ENCODE measurements at places on chromosomes 1 and 21.

- DNase-seq: no peak
Observed at GRCh38 chr1:67840449-67840848, 7.2 kb upstream of the GNG12 start.

GRCh38 chr1:228197555-228198147 lies 10.2 kb upstream of the OBSCN start:
- no peak for DNase-seq

DNA sequence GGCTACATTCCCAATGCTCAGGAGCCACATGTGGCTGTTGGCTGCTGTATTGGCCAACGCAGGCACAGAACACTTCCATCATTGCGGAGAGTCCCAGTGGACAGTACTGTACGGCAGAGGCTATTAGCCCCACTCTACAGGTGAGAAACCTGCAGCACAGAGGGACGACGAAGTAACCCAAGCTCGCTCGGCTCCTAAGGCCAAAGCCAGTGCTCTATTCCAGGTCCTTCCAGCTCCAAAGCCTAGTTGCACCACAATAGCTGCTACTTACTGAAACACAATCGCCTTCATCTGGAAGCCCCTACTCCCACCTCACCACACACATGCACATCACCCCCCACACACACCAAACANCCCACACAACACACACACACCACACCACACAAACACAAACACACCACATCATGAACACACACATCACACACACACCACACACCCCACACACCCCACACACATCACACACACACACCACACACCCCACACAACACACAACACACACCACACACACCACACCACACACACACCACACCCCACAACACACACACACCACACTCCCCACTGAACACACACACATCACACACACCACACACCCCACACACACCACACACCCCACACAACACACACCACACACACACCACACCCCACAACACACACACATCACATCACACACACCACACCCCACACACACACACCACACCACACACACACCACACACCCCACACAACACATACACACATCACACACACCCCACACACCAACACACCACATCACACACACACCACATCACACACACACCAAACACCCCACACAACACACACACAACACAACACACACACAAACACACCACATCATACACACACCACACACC lies 3.2 kb downstream of the LYPD8 start:
- no peak for DNase-seq

GRCh38 chr1:37448691-37449417 lies 25.5 kb upstream of the ZC3H12A start:
- DNase-seq: peak; percentile 13

GRCh38 chr1:3135744-3136455 lies 66.9 kb downstream of the PRDM16 start:
- DNase-seq: no peak

DNA sequence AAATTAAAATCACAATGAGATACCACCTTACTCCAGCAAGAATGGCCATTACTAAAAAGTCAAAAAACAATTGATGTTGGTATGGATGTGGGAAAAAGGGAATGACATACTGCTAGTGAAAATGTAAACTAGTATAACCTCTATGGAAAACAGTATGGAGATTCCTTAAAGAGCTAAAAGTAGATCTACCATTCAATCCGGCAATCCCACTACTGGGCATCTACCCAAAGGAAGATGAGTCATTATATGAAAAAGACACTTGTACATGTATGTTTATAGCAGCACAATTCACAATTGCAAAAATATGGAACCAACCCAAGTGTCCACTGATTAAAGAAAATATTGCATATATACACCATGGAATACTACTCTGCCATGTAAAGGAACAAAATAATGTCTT lies 37.2 kb downstream of the SUSD4 start:
- DNase-seq: no peak

DNA sequence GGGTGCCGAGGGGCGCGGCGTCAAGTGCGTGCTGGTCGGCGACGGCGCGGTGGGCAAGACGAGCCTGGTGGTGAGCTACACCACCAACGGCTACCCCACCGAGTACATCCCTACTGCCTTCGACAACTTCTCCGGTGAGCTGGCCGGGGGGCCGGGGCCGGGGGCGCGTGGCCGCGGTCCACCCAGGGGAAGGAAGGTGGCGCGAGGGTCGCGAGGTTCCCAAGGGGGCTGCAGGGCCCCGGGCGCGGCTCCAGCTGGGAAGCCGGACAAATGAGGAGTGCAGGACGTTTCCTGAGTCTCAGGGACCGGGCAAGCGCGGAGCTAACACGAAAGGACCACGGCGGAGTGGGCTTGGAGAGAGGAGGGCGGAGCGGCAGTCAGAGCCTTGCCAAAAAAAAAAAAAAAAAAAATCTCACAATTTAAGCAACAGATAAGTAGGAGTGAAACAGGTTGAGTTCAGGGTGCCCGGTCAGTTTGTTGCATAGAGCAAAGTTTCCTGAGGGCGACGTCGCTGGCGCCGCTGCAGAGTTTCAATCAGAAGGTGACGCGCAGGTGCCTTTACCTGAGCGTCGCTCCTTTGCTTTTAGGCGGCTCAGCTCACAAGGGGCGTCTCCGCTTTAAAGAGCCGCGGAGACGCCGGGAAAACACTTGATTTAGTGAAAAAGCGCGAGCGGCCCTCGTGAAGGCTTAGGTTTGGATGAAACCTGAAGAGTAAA lies 750 bp downstream of the RHOU start:
- peak; percentile 17 for DNase-seq

DNA sequence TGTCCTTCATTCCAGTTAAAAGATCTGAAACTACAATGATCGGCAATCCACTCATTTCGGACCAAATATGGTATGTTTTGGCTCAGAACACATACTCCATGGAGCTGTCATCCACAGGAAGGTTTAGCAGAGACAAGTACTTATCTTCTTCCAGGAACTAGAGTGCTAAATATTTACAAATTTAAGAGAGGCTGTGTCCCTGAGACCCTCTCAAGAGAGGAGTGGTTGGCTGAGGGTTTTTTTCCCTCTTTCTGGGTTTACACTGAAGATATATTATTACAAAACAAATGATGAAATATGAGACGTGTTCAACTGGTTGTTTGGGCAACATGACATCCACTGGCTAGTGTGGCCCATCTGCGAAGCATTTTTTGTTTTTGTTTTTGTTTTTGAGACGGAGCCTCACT lies 25.9 kb upstream of the NID1 start:
- DNase-seq: no peak

GRCh38 chr1:179145521-179145920 lies 63.7 kb downstream of the TOR3A start:
- no peak for DNase-seq

DNA sequence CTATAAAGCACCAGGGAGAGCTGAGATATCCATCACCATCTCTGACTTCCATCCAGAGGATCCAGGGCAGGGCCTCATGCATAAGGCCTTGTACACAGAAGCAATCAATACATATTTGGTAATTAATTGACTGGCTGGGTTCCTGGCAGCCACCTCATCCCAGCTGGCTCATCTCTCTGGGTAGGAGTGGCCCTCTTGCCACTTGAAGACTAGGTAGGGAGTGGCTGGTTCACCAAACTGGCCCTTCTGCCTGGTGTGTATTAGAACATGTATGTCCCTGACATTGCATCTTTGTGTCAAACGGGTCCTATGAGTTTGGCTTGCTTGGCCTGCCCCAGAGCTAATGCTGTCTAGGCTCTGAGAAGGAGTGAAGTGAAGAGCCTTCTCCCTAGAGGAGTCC lies 11.8 kb downstream of the NUAK2 start:
- DNase-seq: no peak

DNA sequence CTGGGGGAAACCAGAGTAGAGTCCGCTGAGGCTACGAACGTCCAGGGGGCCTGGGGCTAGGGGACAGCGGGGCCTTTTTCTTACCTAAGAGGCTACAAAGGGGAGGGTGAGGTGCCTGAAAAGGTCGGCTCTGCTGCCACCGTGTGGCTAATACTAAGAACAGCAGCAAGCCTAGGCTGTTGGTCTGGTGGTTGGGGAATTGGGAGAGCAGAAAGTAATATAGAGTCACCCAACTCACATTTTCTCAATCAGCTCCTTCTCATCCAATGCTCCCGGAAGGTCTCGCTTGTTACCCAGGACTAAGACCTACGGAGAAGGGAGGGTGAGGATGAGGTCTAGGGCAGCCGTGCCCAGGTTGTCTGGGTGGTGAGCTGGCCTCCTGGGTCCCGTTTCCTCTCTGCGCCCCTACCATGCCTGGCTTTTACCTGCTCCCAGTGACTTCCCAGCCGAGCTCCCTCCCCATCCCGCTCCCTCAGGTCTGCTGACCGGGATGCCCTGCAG lies 9.3 kb downstream of the ARL8A start:
- peak; percentile 75 for DNase-seq

DNA sequence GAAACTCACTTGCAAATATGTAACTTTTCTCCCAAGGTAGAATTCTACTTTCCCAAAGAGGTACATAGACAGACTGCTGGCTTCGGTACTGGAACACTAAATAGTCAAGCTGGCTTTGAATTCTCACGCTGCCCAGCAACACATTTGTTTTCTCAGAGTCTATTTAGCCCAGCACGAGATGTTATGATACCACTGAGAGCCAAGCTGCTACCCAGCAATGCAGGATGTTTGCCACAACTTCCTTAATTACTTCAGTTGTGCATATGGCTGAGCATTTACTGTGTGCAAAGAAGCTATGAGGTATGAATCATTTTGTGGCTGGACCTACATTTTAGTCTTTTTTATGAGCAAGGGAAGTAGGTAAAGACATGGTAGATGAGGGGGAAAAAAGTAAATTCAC lies 793.2 kb downstream of the PLA2G4A start:
- DNase-seq: peak; percentile 58

DNA sequence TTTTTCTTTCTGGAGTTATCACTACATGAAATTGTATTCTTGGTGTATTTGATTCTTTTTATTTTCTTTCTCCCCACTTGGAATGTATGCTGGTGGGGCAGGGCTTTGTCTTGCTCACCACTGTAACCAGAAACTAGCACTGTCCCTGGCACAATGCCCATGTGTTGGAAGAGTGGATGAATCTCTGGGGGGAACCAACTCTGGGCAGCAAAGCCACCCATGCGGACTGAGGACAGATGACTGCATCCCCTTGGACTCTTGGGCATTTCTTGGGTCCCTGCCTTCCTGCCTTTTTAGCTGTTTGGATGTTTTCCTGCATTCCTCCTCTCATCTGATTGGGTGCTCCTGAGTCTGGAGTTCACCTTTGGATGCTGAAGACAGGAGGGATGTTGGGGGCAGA lies 6.1 kb downstream of the CYP4B1 start:
- DNase-seq: no peak

GRCh38 chr1:201597551-201598230 lies 58.8 kb downstream of the NAV1 start:
- DNase-seq: peak; percentile 57

- no peak for DNase-seq
Observed at GRCh38 chr1:198168227-198168626, 11.4 kb downstream of the NEK7 start.

- DNase-seq: no peak
Observed at GRCh38 chr1:18812453-18812939, 47.0 kb downstream of the TAS1R2 start.

GRCh38 chr1:233627376-233627775 lies 13.5 kb downstream of the KCNK1 start:
- no peak for DNase-seq

GRCh38 chr1:88684482-88685258 lies 597 bp downstream of the PKN2 start:
- DNase-seq: peak; percentile 42

DNA sequence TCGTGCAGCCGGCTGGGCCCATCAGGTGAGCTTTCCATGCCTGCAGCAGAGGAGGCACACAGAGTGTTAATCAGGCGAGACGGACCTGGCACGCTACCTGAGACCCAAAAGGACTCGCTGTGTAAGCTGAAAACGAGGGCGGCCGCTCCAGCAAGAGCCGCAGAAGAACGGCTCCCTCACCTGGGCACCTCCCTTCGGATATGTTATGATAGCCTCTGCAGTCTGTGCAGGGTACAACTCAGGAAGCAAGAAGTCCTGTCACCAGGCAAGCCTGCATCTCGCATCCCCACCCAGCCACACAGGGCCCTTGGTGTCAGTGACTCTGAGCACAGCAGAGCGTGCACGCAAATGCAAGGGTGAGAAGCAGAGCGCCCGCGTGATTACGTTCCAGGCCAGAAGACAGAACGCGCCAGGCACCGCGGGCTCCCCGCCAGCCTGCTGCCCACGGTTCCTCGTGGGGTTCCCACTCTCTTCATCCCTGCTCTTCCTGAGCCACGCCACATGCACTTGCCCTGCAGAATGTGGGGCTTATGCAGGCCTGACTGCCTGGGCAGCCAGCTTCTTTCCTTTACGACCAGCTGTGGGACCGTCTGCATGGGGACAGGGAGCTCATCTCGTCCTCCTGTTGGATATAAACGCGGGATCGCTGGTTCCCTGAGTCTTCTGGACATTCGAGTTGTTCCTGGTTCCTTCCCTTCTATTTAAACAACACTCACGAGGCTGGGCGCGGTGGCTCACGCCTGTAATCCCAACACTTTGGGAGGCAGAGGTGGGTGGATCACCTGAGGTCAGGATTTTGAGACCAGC lies 20.2 kb upstream of the LRRC47 start:
- no peak for DNase-seq
